ENCODE measurements at places on chromosomes 6 and 20.

DNA sequence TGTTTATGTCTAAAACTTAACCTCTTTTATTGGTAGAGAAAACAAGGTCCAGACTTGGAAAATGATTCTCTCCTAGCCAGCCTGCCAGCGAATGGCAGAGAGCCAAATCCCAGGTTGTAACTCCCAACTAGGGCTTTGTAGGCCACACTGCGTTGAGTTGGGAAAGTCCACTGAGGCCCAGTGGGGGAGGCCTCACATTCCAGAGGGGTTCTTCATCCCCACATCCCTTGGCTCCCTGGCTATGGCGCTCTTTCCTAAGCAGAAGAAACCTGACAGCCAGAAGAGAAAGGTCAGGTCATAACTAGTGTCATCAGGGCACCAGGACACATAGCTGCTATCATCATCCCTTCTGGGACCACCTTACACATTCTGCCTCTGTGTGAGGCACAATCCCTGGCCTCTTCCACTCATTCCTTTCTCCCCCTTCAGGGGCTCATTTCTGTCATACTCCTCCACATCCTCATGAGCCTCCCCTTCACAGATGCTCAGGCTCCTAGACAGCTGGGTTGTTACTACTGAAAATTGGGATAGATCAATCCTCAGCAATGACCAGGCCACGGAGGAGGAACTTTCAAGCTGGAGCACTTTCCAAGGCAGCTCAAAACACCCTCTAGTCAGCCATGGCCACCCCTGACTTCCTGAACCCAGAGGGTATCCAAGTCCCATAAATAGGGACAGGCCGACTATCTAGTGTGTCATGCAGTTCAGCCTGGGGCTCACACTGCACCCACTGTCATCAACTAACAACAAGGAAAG lies 48.6 kb downstream of the TCP11 start:
- DNase-seq = peak; percentile 82

GRCh38 chr20:362271-363254 lies 15.7 kb downstream of the NRSN2 start:
- DNase-seq = no peak

DNA sequence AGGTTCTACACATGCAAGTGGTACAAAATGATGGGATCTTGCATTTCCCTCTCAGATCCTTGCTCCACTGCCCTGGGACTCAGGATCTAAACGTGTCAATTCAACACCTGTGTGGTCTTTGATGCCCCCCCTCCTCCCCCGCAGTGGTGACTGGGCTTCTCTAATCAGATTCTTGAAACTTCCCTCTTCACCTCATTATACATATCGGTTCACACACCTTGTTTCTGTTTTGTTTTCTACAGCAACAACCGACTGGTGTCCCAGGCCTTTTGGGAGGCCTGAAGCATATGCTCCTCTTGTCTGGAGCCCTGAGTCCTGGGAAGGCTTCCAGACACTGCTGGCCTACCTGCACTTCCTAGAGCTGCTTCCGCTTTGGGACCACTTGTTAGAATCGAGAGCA lies 20.0 kb downstream of the SAMD3 start:
- no peak for DNase-seq

DNA sequence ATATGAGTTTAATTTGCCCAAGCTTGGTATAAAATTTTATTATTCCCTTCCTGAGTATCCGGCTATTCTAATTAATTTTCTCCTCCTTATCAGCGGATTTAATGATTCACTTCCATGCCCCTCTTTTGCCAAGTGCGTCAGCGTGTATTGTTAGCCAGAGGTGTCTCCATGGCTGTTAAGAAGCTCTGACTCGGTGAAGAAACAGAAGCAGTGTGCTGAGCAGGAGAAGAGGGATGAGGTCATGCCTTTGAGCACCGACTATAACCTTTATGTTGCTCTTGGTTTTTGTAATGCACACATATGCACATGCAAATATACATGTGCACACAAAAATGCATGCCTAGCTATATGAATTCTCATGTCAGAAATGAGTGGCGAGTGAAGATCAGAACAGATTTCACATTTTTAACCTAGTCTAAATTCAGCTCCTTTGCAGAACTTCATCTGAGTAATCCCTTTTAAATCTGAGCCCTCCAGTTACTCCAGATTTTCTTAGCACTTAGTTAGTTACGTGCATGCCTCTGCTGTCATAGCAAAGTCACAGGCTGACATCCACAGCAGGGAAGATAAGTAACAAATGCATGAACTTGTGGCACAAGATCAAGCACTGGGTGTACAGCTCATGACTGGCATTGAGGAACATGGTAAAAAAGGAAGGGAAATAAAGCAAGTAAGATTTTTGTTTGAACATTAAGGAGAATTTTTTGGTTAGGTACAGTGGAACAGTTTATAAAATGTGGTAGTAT lies 24.3 kb downstream of the HTR1E start:
- DNase-seq = no peak

- no peak for DNase-seq
Observed at GRCh38 chr6:16583144-16583762, 178.0 kb downstream of the ATXN1 start.

DNA sequence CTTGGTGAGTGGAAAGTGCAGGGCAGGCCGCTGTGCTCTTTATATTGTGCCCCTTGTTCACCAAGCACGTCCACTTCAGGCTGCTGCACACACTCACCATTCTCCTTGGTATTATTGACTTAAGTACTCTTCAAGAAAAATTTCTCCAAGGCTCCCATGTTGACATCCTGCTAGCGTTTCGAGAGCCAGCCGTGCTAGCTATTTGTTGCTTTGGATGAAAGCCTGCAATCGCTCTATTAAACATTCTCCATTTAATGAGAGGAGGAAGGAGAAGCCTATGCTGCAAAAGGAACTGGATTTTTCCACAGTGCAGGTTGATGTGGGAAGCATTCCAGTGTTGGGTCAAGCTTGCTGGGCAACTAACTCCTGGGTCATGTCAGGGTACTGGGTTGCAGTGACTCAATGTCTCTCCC lies 113.5 kb downstream of the CD83 start:
- DNase-seq = no peak

DNA sequence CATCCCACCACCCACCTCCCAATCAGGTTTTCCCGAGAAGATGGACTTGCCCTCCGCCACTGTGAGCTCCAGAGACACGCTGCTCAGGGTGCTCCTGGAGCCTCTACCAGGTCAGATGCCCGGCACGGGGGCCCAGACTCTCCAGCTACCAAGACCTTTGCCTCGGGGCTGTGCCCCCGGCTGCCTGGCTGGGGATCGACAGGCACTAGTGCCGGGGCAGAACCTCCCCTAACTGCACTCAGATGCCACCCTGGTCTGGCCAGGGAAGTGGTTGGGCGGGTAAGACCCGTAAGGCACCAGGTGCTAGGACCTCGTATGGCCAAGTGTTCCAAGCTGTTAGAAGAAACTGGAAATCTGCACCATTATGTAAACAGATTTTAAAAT lies 100.7 kb downstream of the ASXL1 start:
- DNase-seq = no peak

DNA sequence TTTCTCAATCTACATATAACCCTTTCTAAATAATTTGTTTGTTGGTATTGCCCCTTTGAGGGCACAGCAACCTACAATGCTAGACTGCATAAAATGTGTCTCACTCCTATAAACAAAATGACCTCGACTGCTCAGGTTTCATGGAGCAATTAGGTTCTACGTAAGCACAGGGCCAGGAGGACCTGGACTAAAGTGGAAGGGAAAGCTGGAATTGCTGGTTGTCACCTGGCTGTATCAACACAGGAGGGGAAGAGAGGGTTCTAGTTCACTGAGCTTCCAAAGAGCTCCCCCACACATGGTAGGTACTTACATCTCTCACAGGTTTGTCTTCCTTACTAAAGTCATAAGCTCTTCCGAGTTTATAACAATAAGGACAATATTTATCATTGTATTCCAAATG lies 51.0 kb downstream of the NCOA6 start:
- no peak for DNase-seq

DNA sequence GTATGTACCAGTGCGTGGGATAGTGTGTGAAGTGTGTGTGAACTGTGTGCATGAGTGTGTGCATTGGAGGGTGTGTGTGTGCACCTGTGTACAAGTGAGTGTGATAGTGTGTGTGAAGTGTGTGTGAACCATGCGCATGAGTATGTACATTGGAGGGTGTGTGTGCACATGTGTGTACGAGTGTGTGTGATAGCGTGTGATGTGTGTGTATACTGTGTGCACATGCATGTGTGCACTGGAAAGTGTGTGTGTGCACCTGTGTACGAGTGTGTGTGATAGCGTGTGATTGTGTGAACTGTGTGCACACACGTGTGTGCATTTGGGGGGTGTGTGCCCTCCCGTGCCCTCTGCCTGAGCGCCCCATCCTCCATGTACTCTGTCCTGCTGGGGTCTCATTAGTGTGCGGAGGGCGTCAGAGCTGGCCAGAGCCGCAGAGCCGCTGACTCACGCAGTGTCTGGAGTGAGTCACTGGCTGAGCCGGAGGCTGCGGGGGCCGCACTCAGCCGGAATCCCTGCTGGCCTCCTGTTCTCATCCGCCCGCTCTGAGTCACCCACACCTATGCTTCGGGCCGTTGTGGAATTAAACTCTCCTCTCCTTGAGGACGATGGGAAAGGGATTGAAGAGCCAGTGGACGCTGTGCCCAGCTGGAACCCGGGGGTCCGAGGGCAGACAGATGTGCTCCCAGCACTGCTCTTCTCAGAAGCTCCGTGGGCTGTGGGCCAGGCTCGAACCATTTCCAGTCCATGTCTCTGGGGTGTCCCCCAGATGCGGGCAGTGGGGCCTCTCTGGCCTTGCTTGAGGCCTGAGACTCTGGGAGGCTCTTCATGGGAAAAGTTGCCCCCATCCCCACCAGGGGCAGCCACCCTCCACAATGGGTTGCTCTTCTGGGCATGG lies 27.3 kb upstream of the STX16 start:
- peak; percentile 62 for DNase-seq

DNA sequence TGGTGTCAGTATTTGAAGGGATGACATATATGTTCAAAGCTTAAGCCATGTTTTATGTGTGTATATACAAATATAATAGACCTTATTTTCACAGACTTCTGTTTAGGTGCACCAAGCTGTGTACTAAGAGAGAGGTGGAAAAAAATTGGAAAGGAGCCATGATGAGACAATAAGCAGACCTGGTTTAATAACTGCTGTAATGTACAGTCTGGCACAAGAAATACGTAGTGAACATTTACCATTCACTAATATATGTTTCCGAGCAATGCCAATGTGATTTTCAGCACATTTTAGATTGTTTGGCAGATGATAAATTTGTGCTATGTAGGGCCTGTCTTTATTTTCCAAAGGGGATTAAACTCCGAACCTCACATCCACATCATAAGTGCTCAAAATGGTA lies 116.3 kb downstream of the KHDC1L start:
- no peak for DNase-seq

DNA sequence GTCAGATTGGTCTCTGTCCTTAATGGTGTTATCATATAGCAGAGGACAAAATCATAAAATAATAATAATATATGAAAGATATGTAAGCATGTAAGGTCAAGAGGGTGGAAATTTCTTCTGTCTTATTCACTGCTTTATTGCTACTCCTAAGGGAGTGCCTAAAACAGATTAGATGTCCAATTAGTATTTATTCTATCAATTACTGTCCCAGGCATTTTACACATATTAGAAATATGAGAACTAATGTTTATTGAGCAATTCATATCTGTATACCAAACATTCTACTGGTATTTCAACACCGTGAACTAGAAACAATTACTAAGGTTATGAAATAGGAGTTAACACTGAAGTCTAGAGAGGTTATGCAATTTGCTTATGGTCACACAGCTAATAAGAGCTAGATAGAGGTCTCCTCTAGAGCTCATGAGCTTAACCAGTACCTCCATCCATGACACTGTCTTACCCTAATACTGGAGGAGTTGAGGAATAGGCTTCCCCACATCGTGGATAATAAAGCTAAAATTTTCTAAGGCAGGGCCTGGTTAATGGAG lies 302.3 kb downstream of the PLCB1 start:
- DNase-seq = no peak

GRCh38 chr20:12989586-12990115 lies 19.1 kb upstream of the SPTLC3 start:
- no peak for DNase-seq

- DNase-seq = no peak
Observed at GRCh38 chr6:41460742-41461336, 85.3 kb upstream of the FOXP4 start.

GRCh38 chr6:96917098-96917497 lies 7.4 kb upstream of the KLHL32 start:
- DNase-seq = no peak

- DNase-seq = no peak
Observed at GRCh38 chr20:52372169-52372568, 180.6 kb upstream of the ZFP64 start.

- no peak for DNase-seq
Observed at GRCh38 chr6:37115236-37115895, 54.6 kb upstream of the PIM1 start.

DNA sequence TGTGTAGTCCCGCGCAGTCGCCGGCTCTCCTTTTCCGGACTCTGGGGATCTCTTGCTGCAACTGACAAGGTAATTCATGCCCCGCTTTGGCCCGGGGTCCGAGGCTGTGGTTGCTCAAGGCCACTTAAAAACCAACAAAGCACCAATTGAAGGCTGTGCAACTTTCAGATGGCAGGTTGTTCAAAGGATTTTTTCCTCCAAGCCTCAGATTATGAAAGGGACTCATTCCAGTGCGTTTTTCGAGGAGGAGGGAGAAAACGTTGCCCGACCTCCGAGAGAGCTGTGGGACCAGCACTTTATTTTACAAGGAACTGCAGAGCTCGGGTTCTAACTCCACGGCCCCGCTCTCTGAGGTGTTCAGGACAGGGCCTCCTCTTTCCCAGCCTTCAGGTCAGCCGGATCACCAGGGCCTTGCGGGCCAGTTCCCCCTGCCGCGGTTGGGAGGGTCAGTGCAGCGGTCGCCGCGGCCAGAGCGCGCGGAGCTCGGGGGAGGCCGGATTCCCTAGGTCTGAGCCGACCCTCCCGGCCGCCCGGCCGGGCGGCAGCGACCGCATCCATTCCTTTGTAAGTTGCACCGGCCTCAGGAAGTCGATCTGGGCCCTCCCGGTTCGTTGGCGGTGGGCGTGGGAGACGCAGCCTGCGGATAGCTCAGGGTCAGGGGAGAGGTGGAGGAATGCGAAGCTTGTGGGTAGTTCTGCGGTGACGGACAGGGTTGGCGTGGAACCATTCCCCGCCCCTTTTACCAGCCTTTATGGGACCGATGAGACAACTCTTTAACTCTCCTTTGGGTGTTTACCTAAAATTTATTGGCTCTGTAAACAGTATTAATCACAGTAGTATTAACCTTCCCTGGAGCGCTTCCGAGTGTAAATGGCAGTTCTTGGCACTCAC lies 1.6 kb downstream of the UTRN start:
- DNase-seq = peak; percentile 89
